ENCODE measurements at places on chromosomes 13 and 19.
A peak's percentile ranks its signal among the peaks of the same experiment; 100 is the strongest.

- peak; percentile 74 for DNase-seq
These were observed 6.7 kb upstream of the ERFL start for GRCh38 chr19:41934849-41935374.

DNA sequence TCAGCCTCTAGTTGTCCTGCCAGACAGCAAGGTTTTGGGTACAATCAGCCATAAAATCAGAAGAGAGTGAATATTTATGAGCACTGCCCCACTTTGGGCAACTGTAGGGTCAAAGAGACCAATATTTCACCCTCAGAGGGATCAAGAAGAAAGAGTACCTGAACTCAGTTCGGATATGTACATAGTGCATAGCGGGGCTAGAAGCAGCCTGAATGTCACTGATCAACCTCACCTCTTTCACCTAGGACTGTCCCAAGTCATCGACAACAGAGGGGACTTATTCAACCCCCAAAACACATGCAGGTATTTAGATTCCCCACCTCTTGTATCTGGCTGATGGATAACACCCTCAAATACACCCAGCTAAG is 446.9 kb downstream of the COG6 start:
- no peak for DNase-seq

DNA sequence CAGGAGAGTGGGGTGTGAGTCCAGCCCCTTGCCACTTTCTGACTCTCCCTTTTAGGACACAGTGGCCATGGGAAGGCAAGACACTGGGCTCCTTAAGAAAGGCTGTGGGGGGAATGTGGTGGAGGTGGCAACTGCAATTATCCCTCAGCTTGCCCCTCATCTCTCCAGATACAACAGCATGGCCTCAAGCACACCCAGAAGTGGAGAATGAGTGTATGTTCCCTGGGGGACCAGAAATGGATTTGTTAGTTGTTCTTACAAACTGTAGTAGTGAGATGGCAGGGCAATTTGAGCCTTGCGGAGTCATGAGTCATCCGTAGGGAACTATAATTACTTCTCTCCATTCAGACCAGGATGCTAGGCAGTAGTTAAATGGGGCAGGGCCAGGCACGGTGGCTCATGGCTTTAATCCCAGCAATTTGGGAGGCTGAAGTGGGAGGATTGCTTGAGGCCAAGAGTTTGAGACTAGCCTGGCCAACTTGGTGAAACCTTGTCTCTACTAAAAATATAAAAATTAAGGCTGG is 25.6 kb upstream of the CXCL17 start:
- DNase-seq = no peak

- no peak for DNase-seq
These were observed 32.7 kb downstream of the KDM4B start for GRCh38 chr19:5001615-5002014.

DNA sequence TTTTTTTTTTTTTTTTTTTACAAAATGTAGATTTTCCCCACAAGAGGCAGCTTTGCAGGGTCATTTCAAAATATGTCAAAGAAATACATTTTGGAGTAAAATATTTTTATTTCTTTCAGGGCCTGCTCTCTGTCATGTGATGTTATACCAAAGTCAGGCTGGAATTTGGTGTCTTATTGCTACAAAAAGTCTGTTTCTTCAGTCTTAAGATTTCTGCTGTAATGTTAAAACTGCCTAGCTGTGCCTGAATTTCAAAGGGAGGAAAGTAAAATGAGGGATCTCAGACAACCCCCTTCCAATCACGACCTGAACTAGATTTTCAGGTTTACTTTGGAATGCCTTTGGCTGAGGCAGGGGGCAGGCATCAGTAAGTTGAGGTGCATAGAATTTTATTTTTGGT is 12.8 kb upstream of the GTF2F2 start:
- no peak for DNase-seq

GRCh38 chr19:13748169-13748828 is 16.0 kb upstream of the MRI1 start:
- no peak for DNase-seq

- no peak for DNase-seq
These were observed 18.2 kb upstream of the MATK start for GRCh38 chr19:3804429-3804828.

- DNase-seq = peak; percentile 65
These were observed 2.4 kb upstream of the RGL3 start for GRCh38 chr19:11421371-11422098.

DNA sequence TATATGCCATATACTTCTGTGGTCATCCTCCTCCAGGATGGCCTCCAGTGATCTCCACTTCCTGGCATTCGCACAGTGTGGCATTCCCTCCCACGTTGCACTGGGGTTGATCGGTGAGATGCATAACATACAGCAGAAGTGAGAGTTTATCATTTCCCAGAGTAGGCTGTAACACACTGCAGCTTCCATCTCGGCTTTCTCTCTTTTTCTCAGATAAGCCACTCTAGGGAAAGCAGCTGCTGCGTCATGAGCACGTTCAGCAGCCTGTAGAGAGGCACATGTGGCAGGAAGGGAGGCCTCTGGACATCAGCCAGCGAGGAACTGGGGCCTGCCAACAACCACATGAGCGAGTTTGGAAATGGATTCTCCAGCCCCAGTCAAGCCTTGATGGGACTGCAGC is 807.1 kb downstream of the DIAPH3 start:
- DNase-seq = no peak

- no peak for DNase-seq
These were observed 74.0 kb upstream of the KCTD15 start for GRCh38 chr19:33722456-33723239.

- no peak for DNase-seq
These were observed 57.8 kb downstream of the MBNL2 start for GRCh38 chr13:97279913-97280312.

DNA sequence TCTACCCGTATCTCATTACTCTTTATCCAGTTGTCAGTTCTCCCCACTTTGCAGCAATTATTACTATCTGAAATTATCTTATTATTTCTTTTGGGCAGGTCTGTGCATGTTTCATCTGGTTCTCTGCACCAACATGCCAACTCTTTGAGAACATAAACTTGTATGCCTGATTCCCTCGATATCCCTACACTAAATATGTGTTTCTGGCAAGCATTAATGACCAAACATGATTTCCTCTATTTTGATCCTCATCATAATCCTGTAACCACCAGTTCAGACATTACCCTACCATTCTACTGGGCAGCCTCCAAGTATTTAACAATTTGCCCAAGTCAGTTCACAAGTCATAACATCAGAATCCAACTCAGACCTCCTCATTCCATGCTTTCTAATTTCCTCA is 426.1 kb downstream of the FOXO1 start:
- DNase-seq = no peak

GRCh38 chr19:39846678-39847486 is 703 bp upstream of the FBL start:
- no peak for DNase-seq

GRCh38 chr19:56660381-56661107 is 11.0 kb downstream of the ZNF835 start:
- DNase-seq = no peak

GRCh38 chr13:35630551-35631275 is 154.2 kb upstream of the MAB21L1 start:
- no peak for DNase-seq

GRCh38 chr19:51345076-51345620 is 3.2 kb upstream of the VSIG10L start:
- no peak for DNase-seq

- no peak for DNase-seq
These were observed 25.6 kb downstream of the BRCA2 start for GRCh38 chr13:32340914-32341313.

- no peak for DNase-seq
These were observed 56.3 kb upstream of the UBAC2 start for GRCh38 chr13:99144306-99144705.

- DNase-seq = no peak
These were observed 259.6 kb downstream of the TSHZ3 start for GRCh38 chr19:31089681-31090080.

GRCh38 chr19:16248380-16249023 is 50.8 kb downstream of the AP1M1 start:
- no peak for DNase-seq

GRCh38 chr19:4456843-4457653 is 546 bp downstream of the UBXN6 start:
- DNase-seq = peak; percentile 72

DNA sequence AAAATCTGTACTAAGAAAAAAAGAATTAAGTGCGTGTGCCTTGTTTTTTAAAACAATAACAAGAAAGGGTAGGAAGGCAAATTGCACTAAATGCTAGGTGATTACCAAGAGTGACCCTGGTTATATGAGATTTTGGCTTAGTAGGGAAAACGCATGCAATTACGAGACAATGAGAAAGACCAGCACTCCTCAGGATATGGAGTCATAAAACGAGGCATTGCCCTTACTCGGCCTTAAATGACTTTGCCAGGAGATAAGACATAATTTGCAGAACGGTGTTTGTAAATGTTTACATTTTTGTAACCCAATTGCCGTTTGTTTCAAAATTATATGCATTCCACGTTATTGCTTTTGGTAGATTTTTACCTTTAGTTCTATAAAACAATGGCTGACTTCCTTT is 179.8 kb downstream of the RBM26 start:
- no peak for DNase-seq

GRCh38 chr19:35311901-35312665 is 16.9 kb upstream of the CD22 start:
- no peak for DNase-seq
